ENCODE measurements at places on chromosomes 2 and 18. TPM values are rescaled to one million over a fixed set of nuclear protein-coding genes. Genes with fewer than 3 reads are reported as not detected.
A peak's percentile ranks its signal among the peaks of the same experiment; 100 is the strongest.

NEB gene
- under 0.01 TPM for total RNA-seq

CDC42EP3 gene
- 22.9 TPM for total RNA-seq

- DNase-seq: no peak
Observed at GRCh38 chr2:45115181-45115580, 105.9 kb upstream of the SIX2 start.

DNA sequence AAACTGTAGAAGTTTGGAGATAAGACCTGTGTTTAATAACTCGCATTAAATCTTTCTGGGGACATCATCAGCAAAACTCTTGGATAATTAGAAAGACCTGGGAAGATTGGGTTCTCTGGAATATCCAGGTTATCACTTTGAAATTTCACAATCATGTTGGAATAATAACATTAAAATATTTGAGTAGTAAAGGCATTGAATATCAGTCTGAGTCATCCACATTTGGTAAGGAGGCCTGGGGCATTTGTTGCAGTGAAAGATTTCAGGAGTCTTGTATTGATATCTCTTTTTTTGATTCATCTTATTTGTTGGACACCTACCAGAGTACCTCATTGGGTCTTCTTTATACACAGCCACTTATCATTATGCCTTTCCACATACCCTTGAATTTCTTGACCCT, 95.9 kb downstream of the EPB41L5 start:
- DNase-seq: no peak

DNA sequence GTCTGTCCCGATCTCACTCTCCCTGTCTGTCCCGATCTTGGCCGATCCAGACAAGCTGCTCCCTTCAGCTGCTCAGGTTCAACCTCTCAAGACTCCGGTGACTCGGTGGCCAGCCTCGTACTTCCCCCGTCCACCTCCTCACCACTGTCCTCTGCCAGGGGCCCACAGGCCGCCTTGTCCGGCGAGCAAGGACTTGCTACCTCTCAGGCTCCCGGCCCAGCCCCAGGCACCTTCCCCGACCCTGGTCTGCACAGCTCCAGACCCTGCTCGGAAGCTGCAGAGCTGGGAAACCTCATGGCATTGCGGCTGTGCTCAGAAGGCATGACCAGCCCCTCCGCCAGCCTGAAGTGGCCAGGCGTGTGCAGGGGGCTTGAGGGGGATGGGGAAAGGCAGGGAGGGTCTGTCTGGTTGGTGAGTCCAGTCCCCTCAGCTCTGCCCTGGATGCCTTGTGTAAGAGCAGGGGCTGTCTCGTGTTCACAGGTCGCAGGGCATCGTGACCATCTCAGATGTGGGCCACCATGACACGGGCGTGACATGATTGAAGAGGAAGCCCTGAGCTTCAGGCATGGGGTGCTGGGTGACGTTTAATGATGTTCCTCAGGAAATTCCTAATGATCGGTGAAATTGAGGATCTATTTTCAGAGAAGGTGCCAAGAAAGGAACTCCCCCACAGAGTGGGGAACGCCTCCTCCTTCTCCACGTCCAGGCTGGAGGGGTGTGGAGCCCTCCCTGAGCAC, 121.2 kb upstream of the CTDP1 start:
- DNase-seq: no peak

DNA sequence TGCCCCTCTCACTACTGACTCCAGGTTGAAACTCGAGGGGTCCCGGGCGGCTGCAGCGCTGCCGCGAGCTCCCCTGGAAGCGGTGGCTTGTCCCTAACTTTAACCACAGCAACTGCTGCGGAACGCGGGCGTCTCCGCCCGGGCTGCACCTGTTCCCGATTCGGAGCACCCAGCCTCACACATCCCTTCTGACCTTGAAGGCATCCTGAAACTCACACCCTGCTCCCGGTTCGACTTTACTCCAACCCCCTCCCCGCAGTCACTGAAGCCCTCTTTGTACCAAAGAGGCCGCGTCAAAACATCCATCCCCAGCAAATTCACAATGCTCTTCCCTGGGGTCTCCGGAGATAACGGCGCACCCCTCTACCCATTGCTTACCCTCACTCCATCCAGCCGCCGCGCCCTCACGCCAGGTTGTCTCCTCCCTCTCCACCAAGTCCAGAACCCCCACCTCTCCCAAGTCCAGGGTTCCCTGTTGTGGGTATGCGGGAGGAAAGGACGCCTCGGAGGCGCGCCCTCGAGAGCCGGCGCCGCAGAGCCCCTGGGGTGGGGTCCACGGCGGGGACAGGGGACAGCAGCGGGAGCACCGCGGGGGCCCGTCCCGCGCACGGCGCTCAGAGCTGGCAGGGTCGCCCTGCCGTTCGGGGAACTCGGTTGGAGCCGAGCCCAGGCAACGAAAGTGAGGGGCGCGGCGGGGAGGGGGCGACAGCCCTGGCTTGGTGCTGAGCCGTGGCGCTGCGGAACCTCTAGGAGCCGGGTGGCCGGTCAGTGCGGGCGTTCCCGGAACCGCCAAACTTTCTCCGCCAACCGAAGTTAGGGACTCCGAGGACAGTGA, 934 bp downstream of the MYO5B start:
- peak; percentile 7 for DNase-seq

- DNase-seq: no peak
Observed at GRCh38 chr18:48320639-48320945, 88.6 kb downstream of the ZBTB7C start.

PSD4 gene
- 68.7 TPM for total RNA-seq

GRCh38 chr2:75464348-75464946, 96.3 kb downstream of the EVA1A start:
- no peak for DNase-seq
